ENCODE measurements at places on chromosomes 5 and 9.

GRCh38 chr5:33852319-33852718 lies 39.5 kb downstream of the ADAMTS12 start:
- DNase-seq: no peak

DNA sequence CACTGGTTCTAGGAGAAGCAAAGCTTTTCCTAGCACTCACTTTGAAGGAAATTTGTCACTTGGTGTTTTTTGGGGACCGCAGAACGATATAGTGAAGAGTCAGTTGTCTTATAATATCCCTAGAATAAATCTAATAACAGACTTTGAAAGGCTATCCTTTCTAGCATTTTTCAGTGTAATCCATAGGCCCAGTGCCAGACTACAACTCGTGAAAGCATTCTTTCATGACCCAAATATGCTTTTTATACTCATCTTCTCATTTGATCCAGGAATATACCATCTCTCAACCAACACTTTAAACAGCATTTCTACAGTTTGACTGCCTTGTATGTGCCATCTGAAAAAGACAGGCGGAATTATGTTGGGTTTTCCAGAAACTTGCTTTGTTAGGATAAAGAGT lies 104.0 kb downstream of the ERCC6L2 start:
- DNase-seq: no peak

DNA sequence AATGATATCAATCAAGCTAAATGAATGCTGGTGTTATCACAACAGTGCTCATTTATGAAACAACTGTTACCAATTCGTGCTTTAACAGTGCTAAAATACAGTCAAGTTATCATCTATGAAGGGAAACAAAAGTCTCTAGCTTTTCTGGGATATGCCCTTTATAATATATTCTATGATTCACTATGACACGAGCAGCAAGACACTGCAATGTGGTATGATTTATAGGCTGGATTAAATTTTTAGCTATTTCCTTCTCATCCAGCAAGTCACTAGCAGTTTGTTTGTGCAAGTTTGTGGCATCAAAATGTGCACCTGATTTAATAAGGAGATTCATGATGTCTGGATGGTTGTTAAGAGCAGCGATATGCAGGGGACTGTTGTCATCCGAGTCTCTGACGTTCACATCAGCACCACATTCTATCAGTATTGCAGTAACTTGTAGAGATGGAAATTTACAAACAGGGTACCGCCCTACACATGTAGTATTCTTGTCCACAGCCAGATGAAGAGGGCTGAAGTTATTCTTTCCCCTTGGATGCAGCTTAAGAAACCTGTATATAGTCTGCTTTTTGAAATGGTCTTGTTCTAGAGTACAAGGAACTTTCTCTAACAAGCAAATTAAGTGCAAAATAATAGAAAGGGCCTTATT lies 20.3 kb downstream of the FEM1C start:
- no peak for DNase-seq

DNA sequence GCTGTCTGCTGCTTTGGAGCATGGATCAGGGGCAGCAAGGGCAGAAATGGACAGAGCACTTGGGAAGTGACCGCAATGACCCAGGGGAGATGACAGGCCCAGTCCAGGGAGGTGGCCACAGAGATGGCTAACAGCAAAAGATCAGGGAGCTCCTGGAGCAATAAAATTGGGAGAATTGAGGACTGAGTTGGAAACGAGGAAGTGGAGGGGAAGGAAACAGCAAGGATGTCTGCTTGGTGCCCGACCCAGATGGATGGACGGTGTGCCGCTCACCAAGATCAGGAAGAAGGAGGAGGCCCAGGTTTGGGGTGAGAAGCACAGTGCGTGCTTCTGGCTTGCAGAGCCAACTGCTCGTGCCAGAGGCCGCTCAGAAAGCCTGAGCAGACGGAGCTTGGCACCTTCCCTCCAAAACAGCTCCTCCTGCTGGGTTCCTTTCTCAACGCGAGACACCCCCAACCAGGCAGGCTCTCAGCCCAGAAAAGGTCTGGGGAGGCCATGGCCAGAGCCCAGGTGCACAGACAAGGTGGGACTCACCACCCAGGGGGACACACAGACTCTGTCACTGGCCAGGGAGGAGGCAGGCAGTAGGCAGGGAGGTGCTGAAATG lies 1.7 kb upstream of the SLC34A1 start:
- DNase-seq: peak; percentile 23

DNA sequence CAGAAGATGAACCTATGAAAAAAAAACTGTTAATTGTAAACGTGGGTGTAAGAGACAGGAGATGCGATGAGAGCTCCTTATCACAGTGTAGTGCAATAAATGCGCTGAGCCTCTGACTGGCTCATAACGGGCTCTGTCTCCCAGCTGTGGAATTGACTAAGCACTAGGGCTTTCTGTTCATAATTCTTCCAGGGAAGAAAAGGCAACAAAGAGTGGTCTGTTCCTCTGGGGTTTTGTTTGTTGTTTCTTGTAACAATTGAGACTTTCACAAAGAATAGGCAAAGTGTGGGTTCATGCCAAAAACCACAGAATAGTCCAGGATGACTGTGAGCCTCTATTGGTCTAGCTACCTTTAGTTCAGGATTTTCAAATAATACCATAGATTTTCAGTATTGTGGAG lies 39.4 kb downstream of the UBE2QL1 start:
- no peak for DNase-seq

- no peak for DNase-seq
Measured at GRCh38 chr9:37290366-37290939, 132.0 kb upstream of the GRHPR start.

DNA sequence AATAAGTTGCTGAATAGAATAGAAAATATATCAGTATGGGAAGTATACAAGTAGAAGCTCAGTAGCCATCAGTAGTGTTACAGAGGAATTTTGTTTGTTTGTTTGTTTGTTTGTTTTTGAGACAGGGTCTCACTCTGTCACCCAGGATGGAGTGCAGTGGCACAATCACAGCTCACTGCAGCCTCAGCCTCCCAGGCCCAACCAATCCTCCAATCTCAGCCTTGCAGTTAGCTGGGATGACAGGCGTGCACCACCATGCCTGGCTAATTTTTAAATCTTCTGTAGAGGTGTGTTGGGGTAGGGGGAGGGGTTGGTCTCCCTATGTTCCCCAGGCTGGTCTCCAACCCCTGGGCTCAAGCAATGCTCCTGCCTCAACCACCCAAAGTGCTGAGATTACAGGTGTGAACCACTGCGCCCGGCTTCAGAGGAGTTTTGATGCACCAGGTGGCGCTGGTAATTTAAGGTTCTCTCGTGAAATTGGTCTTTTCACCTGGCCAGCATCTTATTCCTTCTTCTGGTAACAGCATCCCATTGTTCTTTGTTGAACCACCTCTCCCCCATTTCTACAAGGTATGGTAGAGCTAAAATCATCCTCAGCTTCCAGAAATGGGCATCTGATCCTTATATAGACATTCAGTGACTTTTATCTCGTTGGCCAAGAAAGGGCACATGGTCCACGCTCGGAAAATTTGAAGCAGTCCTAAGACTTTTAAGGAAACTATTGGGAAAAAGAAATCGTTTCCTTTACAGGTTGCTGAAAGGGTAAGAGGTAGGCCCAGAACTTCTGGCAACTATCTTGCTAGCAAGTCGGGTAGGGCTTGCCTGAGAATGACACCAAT lies 157.1 kb downstream of the ARRDC3 start:
- peak; percentile 47 for DNase-seq

GRCh38 chr9:78921341-78921740 lies 624.4 kb downstream of the PSAT1 start:
- no peak for DNase-seq

- DNase-seq: no peak
Measured at GRCh38 chr9:13053504-13053903, 226.0 kb downstream of the MPDZ start.

DNA sequence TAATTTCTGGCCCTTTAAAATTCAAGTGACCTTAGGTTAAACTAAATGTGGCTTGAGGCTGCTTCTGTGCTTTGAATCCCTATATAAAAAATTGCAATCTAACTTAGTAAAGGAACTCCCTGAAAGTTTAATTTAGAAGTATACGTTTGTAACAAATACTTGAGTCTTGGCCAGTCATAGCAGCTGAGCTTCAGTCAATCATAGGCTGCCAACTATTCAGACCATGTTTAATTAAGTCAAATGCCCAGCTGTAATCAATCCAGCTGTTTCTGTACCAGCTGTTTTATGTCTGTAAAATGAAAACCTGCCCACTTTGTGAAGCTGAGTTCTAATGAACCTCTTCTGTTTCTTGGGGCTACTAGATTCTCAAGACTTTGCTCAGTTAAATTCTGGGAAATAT lies 760.1 kb downstream of the MAT2B start:
- no peak for DNase-seq

DNA sequence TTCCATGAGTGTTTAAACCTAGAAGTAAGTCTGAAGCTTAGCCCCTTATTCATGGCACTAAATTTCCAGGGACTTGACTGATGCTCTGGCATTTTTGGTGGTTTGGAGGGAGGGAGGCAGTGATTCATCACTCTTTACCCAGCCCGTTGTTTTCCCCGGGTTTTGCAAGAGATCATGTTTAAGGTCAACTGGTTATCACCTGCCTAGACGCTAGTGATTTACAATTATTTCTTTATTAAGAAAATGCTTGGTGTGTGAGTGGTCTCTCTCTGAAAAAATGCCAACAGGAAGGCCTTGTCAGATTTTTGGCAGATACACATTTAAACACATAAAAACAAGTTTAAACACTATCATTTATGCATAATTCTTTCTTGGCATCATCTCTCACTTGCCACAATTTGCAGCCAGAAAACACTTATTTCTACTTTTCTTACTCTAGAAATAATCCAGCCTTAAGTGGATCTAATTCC lies 737.9 kb upstream of the ZNF608 start:
- DNase-seq: no peak

GRCh38 chr9:13569602-13570067 lies 290.1 kb upstream of the MPDZ start:
- no peak for DNase-seq

GRCh38 chr9:22103685-22104575 lies 94.8 kb upstream of the CDKN2B start:
- DNase-seq: no peak

GRCh38 chr5:56760723-56761122 lies 54.6 kb upstream of the MAP3K1 start:
- no peak for DNase-seq

DNA sequence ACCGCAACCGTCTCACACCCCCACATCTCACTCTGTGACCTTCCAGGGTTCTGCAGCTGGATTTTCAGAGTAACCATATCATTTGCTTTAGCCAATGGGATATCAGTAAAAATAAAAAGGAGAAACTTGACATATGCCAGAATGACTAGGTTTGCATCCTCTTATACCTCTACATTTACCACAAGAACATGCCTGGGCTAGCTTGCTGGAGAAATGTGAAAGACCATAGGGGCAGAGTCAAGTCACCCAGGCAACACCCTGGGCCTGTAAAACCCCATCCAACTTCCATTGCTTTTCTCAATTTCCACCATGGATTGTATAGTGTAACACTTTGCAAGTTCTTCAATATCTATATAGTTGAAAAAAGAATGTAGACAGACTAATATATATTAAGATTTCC lies 731.1 kb downstream of the PTPRD start:
- no peak for DNase-seq

GRCh38 chr9:4842734-4843133 lies 50.0 kb downstream of the RCL1 start:
- no peak for DNase-seq

DNA sequence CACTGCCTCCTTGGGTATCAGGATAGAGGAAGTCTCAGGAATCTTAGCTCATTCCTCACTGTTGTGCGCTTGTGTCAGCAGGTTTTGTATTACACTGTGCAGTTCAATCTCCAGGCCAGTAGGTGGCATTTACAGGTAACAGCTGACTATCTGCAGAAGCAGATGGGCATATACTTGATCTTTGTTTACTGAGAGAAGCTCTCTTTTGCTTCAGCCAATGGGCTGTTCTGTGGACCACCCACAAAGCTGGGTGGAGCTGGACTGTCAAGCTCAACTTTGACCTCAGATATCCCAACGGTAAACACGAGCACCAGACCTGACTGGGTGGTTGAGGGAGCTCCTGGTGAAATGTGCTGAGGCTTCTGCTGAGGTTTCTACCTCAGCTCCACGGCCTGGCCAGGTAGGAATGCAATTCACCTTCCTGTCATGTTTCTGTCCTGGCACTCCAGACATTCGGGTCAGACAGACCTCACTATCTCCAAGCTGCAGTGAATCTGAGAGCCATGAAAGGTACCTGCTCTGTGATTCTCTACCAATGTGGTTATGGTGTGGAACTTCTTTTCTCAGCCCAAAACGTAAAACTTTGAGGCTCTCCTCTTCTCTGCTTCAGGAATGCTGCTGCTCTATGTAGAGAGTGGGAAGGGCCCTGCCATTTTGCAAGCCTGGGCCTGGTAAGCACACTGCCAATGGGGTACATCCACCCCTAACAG lies 167.9 kb upstream of the ACTBL2 start:
- no peak for DNase-seq

GRCh38 chr5:141517880-141518617 lies 29.2 kb downstream of the PCDHGC5 start:
- no peak for DNase-seq

GRCh38 chr5:147204576-147204975 lies 30.2 kb upstream of the STK32A start:
- DNase-seq: no peak

DNA sequence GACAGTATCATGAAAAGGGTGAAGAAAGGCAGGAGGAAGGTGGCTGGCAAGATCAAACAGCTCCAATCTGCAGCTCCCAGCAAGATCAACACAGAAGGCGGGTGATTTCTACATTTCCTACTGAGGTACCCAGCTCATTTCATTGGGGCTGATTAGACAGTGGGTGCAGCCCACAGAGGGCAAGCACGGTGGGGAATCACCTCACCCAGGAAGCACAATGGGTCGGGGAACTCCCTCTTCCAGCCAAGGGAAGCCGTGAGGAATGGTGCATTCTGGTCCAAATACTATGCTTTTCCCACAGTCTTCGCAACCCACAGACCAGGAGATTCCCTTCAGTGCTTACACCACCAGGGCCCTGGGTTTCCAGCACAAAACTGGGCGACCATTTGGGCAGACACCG lies 66.8 kb downstream of the CAMSAP1 start:
- DNase-seq: no peak

- no peak for DNase-seq
Measured at GRCh38 chr9:73264631-73265030, 113.0 kb downstream of the ANXA1 start.

- DNase-seq: no peak
Measured at GRCh38 chr9:6667080-6667479, 21.6 kb upstream of the GLDC start.

DNA sequence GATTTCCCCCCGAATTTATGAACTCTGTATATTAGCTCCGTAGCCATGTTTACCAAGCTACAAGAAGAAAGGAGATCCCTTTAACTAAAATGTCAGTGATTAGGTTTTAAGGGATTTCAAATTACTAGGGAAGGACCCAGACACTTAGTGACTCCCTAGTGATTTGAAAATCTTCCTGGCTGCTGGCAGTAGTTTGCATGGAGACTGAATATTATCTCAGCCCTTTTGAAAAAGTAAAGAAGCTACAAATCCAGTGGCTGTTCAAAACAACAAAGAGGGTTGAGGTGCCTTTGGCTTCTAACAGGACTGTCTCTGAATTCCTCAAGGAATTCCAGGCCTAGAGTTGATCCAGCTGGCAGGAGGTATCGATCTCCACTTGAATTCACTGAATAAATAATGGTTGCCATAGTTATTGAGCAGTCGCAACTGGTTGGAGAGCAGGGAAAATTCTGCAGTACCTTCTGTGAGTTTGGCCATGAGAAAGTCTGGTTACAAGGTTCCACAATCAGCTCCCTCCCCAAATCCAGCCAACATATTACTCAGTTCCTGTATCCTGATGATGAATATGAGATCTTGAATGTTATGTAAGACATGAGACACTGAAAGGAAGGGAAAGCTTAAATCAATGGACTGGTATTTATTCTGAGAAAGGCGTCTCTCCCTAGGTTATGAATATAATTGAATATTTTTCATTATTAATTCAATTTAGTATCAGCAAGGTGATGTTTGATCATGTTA lies 37.7 kb downstream of the NR4A3 start:
- no peak for DNase-seq

- no peak for DNase-seq
Measured at GRCh38 chr5:173517648-173518047, 98.8 kb downstream of the BOD1 start.
